Heart left ventricle (tissue), 16 donors: ENCODE measurements at places on chromosomes 2 and 18. TPM values are rescaled to one million over a fixed set of nuclear protein-coding genes. Genes with fewer than 3 reads are reported as not detected.

DNA sequence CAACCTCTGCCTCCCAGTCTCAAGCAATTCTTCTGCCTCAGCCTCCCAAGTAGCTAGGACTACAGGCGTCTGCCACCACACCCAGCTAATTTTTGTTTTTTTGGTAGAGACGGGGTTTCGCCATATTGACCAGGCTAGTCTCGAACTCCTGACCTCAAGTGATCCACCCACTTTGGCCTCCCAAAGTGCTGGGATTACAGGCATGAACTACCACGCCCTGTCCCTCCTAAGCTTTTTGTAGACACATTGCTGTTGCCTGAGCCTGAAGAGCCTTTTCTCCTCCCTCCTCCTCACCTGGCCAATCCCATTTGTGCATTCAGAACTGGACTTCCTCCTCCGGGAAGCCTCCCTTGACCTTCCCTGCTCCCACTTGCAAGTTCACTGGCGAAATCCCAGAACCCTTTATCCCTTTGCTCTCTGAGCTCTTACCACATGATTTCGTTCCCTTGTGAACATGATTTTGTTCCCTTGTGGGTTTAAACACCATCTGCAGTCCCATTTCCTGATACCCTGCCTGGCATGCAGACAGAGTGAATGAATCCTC, 2.6 kb downstream of the C2orf72 start:
- H3K27ac ChIP-seq: no peak overlapping the region
- H3K27me3 ChIP-seq: peaks cover 48% of the 10 kb centered on the region
- H3K36me3 ChIP-seq: no peaks in the 10 kb centered on the region
- no peaks in the 10 kb centered on the region for H3K4me1 ChIP-seq

The FAP gene
- total RNA-seq: 2.0 TPM

GRCh38 chr2:218717262-218717661, 6.6 kb downstream of the TTLL4 start:
- no peak for DNase-seq
- no peaks in the 10 kb centered on the region for H3K27me3 ChIP-seq
- H3K36me3 ChIP-seq: no peaks in the 10 kb centered on the region
- H3K4me3 ChIP-seq: no peak overlapping the region
- H3K4me1 ChIP-seq: no peaks in the 10 kb centered on the region
- no peak overlapping the region for H3K27ac ChIP-seq

DNA sequence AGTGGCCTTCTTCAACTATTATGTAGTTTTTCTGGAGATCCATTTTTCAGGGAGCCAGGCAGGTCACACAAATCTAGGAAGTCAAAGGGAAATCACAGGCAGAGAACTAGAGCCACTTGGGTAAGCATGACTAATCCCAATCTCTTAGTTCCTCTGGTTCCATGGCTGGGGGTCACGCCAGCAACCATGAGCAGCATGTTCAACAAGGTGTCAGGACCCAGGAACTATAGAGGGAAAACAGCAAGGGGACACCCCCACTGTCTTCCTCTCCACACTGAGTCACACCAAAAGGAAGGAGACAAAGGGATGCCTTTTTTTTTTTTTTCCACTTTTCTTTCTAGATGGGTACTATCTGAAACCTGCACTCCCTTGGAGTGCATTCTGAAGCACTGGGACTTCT, 250.9 kb downstream of the OTX1 start:
- no peak overlapping the region for H3K27ac ChIP-seq
- H3K36me3 ChIP-seq: no peaks in the 10 kb centered on the region
- H3K4me3 ChIP-seq: no peak overlapping the region
- no peak for DNase-seq

DNA sequence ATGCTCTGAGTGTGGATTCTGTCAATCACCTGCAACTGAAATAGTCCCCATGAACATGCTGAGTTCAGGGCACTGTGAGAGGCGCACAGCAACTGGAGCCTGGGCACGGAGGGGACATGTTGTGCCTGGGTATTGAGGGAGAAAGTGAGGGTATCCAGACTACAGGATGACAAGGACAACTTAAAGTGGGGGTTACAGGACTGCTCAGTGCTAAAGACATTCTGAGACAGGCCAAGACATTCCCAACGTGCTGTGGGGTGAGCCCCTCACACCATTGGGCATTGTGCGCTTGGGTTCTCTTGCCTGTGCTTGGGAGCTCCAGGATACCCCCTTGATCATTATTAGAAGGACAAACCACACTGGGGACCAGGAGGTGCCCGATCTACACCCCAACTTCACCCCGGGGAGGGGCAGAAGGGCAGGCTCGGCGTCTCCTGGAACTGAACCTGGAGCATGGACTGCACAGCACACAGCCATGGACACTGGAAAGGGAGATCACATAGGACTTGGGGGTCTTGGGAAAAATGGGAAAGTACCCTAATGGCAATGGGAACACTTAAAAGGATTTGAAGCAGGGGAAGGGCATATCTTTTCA, 72.5 kb upstream of the HDAC4 start:
- DNase-seq: no peak
- H3K27me3 ChIP-seq: no peaks in the 10 kb centered on the region
- no peak overlapping the region for H3K4me3 ChIP-seq

- H3K36me3 ChIP-seq: no peaks in the 10 kb centered on the region
- no peaks in the 10 kb centered on the region for H3K27me3 ChIP-seq
- no peak overlapping the region for H3K27ac ChIP-seq
- no peak for DNase-seq
- no peaks in the 10 kb centered on the region for H3K4me1 ChIP-seq
These were observed 143.7 kb downstream of the MC4R start for GRCh38 chr18:60228609-60229595.

The FZD7 gene
- total RNA-seq: 26.1 TPM

- no peaks in the 10 kb centered on the region for H3K27me3 ChIP-seq
- no peak for DNase-seq
- H3K4me3 ChIP-seq: no peak overlapping the region
- H3K4me1 ChIP-seq: no peaks in the 10 kb centered on the region
These were observed 568.3 kb downstream of the LRRTM4 start for GRCh38 chr2:76953733-76954347.

GRCh38 chr2:237122214-237122666, 36.6 kb downstream of the COPS8 start:
- H3K4me1 ChIP-seq: no peaks in the 10 kb centered on the region
- H3K27me3 ChIP-seq: no peaks in the 10 kb centered on the region
- no peaks in the 10 kb centered on the region for H3K36me3 ChIP-seq

GRCh38 chr18:41324934-41325333, 630.1 kb upstream of the PIK3C3 start:
- H3K27ac ChIP-seq: no peak overlapping the region
- DNase-seq: no peak
- H3K4me3 ChIP-seq: no peak overlapping the region
- no peaks in the 10 kb centered on the region for H3K27me3 ChIP-seq
- no peaks in the 10 kb centered on the region for H3K4me1 ChIP-seq

GRCh38 chr2:173588931-173589369, 234.3 kb downstream of the CDCA7 start:
- no peaks in the 10 kb centered on the region for H3K27me3 ChIP-seq
- no peak for DNase-seq
- H3K36me3 ChIP-seq: no peaks in the 10 kb centered on the region
- H3K4me1 ChIP-seq: peaks cover 13% of the 10 kb centered on the region
